ENCODE measurements at places on chromosomes 1 and 21.
A peak's percentile ranks its signal among the peaks of the same experiment; 100 is the strongest.

- no peak for DNase-seq
These were observed 1326.3 kb downstream of the BRINP3 start for GRCh38 chr1:189151361-189151760.

DNA sequence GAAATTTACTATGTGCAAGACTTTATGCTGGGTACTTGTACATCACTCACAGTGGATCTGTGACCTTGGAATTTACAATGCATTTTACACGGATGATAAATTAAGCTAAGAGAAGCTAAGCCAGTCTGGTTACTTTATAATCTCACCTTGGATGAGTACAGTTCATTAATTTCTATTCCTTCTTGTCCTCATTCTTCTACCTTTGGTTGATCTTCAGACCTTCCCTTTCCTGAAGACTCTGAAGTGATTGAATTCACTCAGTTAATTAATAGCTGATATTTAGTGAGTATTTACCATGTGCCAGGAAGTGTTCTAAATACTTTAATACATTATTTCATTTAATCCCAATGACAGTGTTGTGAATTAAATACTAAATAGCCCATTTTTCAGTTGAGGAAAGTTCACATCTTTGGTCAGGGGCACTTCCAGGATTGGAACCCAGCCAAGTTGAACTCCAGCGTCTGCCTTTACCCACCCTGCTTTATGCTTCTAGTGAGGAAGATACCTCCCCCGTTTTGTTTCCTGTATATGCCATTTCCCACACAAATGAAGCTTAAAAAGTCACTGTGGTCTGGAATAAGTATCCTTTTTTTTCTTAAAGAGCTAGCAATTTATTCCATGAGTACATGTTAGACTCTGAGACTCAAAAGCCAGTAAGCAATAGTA is 146.6 kb downstream of the TLR5 start:
- no peak for DNase-seq

DNA sequence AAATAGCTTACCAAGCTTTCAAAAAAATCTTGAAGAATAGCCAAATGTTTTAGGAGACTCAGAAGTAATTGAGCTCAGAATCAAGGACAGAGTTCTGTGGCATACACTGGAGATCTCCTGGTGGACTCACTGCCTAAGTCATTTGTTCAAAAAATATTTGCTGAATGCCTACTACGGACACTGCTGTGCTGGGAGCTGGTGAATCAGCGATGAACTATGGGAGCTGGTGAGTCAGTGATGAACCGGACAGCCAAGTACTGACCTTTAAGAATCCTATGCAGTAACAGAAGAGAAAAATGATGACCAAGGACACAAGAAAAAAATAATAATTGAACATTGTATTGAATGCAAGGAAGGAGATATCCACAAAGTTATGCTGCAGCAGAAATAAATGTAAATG is 717.9 kb upstream of the CXADR start:
- DNase-seq = no peak

GRCh38 chr1:203045821-203046594 is 19.7 kb downstream of the PPFIA4 start:
- DNase-seq = no peak

DNA sequence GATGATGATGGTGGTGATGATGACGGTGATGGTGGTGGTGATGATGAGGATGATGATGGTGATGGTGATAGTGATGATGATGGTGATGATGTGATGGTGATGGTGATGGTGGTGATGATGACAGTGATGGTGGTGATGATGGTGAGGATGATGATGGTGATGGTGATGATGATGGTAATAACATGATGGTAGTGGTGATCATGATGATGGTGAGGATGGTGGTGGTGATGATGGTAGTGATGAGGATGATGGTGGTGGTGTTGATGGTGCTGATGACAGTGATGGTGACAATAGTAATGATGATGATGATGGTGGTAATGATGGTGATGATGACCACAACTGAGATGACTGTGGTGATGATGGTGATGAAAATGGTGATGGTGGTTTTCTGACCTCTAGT is 4.9 kb downstream of the ACTRT2 start:
- no peak for DNase-seq

GRCh38 chr1:26754086-26754874 is 33.5 kb upstream of the PIGV start:
- DNase-seq = no peak

DNA sequence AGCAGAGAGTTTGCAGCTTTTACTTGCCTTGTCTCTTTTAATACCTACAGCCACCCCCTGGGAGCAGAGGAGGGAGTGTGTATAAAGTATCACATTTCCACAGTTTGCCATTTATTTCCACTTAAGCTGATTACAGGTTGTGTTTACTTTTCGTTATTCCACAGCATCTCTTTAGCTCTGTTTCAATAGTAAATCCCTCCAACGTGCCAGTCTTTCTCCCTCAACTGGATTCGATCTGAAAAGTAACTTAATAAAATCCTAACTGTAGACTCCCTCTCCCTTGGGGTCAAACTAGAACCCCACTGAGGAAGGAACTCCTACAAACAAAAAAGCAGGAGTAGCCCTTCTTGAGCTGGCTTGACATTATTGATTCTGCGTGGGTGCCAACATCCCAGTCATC is 3.1 kb upstream of the FCGR2A start:
- DNase-seq = no peak

DNA sequence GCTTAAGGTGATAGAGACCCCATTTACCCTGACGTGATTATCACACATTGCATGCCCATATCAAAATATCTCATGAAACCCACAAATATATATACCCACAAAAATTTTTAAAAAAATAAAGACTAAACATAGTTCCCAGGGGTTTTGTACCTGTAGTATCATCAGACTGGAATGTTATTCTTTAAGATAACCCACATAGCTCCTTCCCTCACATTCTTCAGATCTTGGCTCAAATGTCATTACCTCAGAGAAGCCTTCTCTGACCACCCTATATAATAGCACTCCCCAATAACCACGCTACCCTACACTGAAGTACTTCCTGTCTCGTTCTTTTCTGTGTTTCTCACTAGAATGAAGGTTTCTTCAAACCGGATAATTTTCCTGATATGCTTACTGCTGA is 138.3 kb upstream of the SNX7 start:
- DNase-seq = no peak

GRCh38 chr1:206551986-206552326 is 44.6 kb downstream of the RASSF5 start:
- DNase-seq = peak; percentile 87

DNA sequence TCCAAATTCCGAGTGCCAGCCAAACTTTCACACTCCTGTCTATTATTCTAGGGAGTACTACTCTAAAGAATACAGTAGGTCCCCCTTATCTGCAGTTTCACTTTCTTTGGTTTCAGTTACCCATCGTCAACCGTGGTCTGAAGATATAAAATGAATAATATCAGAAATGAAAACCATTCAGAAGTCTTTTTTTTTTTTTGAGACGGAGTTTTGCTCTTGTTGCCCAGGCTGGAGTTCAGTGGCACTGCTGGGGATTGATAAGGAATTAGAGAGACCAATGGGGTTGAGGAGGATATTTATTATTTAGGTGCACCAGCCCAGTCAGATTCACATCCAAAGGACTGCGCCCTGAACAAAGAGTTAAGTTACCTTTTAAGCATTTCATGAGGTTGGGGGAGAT is 52.9 kb upstream of the SRSF10 start:
- no peak for DNase-seq

- no peak for DNase-seq
These were observed 12.1 kb upstream of the PROK1 start for GRCh38 chr1:110438893-110439292.

DNA sequence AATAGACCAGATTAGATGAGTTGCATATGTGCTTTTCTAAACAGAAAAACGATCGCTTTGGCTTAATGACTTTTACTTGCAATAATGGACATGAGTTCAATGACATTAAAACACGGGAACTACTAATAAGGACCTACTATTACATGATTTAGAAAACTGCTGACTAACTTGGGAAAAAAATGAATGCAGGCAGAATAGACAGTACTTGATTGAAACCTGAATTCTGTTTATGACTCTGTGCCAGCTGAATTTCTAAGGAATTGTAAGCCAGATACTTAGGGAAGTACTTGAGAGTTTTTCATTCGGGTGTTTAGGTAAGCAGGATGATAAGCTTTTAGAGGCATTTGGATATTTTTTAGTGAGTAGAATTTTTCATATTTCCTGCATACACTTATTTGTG is 12.0 kb downstream of the ADGRL2 start:
- DNase-seq = no peak

- no peak for DNase-seq
These were observed 422.9 kb downstream of the PTBP2 start for GRCh38 chr1:97144527-97144926.

- no peak for DNase-seq
These were observed 253.5 kb upstream of the CACYBP start for GRCh38 chr1:174746024-174746808.
